Posterior vena cava (tissue), 2 donors: ENCODE measurements at places on chromosomes 7 and 10. TPM values are rescaled to one million over a fixed set of nuclear protein-coding genes. Genes with fewer than 3 reads are reported as not detected.

The SYT15B gene
- 2.9 TPM for total RNA-seq

The AKR1C8 gene
- total RNA-seq, result not detected

The FAM180A gene
- 11.9 TPM for total RNA-seq

The HIP1 gene
- total RNA-seq, result 29.2 TPM

The NME8 gene
- total RNA-seq, result 0.19 TPM

The SLC13A1 gene
- not detected for total RNA-seq

The OPN1SW gene
- total RNA-seq, result not detected

The SFMBT2 gene
- total RNA-seq, result 8.9 TPM

The TRIM73 gene
- total RNA-seq, result 1.9 TPM

The PON1 gene
- total RNA-seq, result not detected

The GRID2IP gene
- total RNA-seq, result not detected

The COL13A1 gene
- 0.48 TPM for total RNA-seq

The TSC22D4 gene
- 29.1 TPM for total RNA-seq

The RHBDD2 gene
- 30.8 TPM for total RNA-seq

The TWIST1 gene
- 2.0 TPM for total RNA-seq

The EPHA1 gene
- 0.24 TPM for total RNA-seq

The MYO3A gene
- 0.29 TPM for total RNA-seq

The STX1A gene
- 3.4 TPM for total RNA-seq

The CLEC2L gene
- total RNA-seq, result 0.57 TPM

The BPGM gene
- total RNA-seq, result 17.5 TPM

The SPAG6 gene
- total RNA-seq, result not detected

The ZNF438 gene
- total RNA-seq, result 13.9 TPM

The CTAGE8 gene
- total RNA-seq, result 1.5 TPM

The PON3 gene
- 0.90 TPM for total RNA-seq

The KIF5B gene
- total RNA-seq, result 171 TPM

The SFXN3 gene
- 79.5 TPM for total RNA-seq

The BAIAP2L1 gene
- total RNA-seq, result 1.5 TPM

The DNAH11 gene
- 0.81 TPM for total RNA-seq

The DNAJB6 gene
- 105 TPM for total RNA-seq

The ETV1 gene
- 10.5 TPM for total RNA-seq

The ARPC1A gene
- 85.5 TPM for total RNA-seq

The PRPS1L1 gene
- not detected for total RNA-seq

The POLR1F gene
- total RNA-seq, result 15.9 TPM

The ODAD2 gene
- total RNA-seq, result 5.3 TPM

The FKBP6 gene
- not detected for total RNA-seq

The TDRD1 gene
- total RNA-seq, result 0.69 TPM

The AP5Z1 gene
- 29.0 TPM for total RNA-seq

The TUBB8 gene
- not detected for total RNA-seq

The STEAP2 gene
- total RNA-seq, result 47.7 TPM

The C7orf33 gene
- total RNA-seq, result not detected

The PLAC9 gene
- 155 TPM for total RNA-seq

The LIPJ gene
- 0.14 TPM for total RNA-seq

The MBL2 gene
- not detected for total RNA-seq

The FRMPD2 gene
- not detected for total RNA-seq

The FFAR4 gene
- total RNA-seq, result 0.56 TPM

The NUTM2D gene
- total RNA-seq, result 2.1 TPM

The FKBP9 gene
- total RNA-seq, result 163 TPM

The ZNF716 gene
- total RNA-seq, result not detected

The COX19 gene
- 8.4 TPM for total RNA-seq

The CFTR gene
- total RNA-seq, result not detected

The SPDYE5 gene
- total RNA-seq, result not detected
